ENCODE measurements at places on chromosomes 2 and 18.
A peak's percentile ranks its signal among the peaks of the same experiment; 100 is the strongest.

DNA sequence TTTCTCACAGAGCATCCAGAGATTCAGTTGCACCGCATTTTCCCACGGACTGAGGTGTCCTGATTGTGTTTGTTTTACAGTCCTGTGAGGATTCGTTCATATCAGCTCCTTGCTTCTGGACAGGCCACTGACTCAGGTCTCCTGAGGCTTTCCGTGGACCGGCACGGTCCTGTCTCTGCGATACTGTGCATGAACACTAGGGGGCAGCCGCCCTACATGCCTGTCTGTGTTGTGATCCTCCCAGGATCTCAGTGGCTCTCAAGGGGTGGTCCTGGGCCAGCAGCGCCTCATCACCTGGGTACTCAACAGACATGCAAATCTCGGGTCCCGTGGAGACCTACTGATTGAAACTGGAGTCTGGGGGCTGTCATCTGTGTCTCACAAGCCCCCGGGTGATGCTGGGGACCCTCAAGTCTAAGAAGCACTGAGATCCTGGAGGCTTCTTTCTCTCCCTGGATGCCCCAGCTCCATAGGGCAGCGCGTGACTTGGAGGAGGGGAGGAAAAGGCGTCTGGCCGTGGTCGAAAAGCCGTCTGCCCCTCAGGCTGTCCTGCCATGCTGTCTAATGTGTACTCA lies 28.9 kb downstream of the IL1R2 start:
- peak; percentile 77 for DNase-seq

DNA sequence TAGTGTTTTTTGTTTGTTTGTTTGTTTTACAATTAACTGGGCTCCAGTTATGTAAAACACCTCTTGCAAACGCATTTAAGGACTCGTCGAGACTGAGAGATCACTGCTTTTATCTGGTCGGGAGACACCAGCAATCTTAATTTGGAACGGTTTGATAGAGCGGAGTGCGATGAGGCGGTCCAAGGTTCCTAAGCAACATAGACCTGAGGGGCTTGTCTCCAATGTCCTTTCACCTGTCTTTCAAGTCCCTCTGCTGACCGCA lies 729 bp upstream of the SELENOI start:
- no peak for DNase-seq

DNA sequence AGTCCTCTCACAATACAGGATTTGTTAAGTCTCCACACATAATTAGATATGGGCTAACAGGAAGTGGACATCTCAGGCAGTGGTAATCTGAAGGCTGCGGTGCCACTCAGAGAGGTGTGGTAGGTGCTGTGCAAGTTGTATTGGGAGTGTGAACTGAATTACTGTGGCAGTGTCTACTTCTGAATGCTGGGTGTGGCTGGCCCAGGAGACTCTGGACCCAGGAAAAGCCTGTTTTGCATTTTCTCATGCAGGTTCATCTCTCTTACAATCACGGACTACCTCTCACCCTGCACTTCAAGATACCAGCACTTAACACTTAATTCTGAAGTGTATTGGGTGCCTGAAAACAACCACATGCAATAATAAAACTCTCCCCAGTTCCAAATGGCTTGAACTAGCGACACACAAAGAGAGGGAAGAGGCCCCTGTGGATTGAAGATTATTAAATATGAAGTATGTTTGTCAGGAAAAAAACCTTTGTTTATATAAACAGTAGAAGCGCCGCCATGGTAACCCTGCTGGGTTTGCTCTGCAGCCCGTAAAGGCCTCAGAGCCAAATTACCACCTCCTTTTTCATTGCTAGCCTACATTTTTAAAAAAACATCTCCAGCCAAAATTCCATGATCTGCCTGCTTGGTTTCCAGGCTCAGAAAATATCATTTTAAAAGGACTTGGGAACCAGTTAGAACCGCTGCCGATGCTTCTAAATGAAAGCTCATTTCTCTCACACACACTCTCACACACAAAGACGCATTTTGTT lies 77.5 kb downstream of the GFPT1 start:
- DNase-seq, result no peak

- peak; percentile 62 for DNase-seq
Measured at GRCh38 chr2:54559593-54560145, 103.5 kb downstream of the SPTBN1 start.

DNA sequence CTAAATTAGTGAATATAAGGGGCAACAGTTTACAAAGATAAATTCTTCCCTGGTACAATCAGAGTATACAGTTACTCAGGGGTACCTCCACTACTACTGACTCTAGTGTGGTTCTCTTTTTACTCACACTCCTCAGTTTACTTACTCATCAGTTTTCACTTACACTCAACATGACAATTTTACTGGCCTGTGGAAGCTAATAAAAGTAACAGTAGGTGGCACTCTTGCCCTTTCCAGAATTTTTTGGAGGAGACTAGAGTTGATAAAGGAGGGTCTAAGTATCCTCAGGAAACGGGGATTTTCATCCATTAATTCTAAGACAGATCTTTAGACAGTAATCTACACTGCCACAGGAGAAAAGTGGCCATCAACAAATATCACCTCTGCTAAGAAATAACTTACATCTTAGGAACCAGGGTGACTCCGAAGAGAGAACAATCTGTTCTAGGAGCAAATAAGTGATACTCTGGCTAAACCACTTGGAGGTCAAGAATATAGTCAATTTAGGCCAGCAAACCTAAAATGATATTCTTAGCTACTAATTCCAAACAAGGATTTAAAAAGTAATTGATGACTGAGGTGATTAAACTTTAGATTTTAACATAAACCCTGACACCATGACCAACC lies 61.3 kb downstream of the ATL2 start:
- DNase-seq, result peak; percentile 68

DNA sequence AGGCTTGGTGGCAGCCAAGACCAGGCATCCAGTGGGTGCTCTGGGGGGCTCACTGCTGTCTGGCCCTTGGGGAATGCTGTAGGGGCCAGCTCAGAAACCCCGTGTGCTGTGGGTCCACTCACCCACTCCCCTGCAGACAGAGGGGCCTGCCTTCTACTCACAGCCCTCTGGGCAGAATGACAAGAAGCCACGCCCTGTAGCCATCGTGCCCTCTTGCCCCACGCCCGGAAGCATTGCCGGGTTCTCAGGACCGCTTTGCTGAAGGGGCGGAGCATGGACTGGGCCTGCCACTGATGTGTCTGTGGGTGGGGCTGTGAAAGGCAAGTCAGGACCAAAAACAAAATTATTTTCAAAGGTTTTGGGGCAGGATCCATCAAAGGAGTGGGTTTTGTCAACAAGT lies 27.8 kb downstream of the GLI2 start:
- no peak for DNase-seq

DNA sequence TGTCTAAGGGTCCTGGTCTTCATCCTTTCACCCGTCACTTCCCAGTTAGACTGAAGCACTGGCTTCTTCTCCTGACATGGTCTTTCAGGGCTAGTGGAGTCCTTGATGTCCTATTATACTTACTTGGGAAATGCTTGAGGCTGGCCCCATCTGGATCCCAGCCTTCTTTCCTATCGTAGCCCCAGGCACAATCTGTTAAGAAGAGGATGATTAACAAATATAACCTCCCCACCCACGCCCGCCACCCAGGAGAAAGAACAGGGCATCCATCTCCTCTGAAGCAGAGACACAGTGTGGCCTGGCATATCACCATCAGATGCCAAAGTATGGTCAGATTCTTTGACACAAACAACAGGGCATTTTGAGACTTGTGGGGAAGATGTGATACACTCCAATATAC lies 530.1 kb downstream of the SOX11 start:
- DNase-seq, result no peak

DNA sequence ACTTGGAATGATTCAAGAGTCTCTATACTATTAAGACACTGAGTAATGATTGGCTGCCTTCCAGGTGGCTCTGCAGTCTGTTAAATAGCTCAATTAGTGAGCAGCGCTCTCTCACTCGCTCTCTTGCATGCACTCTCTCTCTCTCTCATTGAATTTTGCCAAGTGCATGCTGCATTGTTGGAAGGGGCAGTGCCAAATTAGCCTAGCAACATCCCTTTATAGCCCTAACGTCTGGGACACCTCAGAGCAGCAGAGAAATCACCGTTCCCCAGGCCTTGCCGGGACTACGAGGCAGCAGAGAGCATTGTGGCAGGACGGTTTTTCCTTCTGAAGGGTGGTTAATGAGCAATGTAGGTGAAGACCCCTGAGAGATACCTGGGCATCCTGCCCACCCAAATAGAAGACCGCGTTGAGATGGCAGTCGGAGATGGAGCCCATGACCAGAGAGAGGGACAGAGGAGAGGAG lies 447.6 kb upstream of the POU3F3 start:
- DNase-seq, result no peak

GRCh38 chr18:61901323-61901986 lies 8.6 kb upstream of the RNF152 start:
- peak; percentile 53 for DNase-seq

DNA sequence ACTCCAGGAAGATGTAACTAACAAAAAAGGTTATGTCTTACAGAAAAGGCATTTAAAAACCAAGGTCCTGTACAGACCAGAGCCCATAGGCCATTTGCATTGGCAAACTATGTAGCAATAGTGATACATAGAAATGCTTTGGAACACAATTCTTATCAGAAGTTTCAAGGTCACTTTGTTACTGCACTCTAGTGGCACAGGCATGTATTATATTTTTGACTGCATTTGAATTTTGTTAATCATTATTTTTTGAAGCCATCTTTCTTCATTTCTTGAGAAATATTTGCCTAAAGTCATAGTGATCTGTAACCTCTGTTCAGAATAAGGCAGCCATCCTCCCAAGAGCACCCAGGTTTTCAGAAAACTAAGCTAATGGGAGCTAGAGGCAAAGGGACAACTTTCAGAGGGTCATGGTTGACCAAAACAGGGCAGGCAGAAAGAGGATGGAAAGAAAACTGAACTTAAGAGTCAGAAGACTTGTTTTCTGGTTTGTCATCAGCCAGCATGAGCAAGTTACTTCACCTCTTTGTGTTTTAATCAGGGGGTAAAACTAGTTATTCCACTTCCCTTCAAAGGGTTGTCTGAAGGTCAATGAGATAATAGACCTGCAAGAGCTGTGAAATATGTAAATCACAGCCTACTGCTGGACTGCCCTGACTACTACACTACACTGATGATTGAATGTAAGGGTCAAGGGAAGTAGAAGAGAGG lies 41.5 kb downstream of the SLC38A11 start:
- DNase-seq, result peak; percentile 72

DNA sequence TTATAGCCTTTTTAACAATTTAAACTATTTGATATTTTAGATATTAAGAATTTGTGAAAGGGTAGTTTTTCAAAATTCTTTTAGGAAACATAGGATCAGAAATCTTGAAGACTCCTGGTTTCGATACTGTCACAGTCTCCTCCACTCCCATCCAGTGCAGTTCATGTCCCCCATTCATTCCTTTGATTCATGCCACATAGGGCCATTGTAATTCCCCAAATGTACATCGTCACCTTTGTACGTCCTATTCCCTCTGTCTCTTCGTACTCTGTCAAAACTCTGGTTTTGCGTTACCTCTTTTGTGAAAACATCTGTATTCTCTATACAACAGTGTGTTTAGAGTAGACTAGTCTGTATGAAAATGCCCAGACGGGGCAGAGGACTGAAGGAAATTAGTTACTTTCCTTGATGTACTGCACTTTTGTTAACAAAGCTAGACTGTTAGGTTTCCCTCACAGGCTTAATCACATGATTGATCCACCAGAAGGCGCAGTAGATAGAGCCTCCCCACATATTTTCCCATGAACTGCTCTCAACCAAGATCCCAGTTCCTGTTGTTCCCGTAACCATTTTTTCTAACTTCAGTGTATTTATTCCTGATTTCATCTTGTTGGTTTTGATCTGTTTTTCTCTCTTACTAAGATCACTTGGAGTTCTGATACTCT lies 2.5 kb downstream of the MRPL35 start:
- no peak for DNase-seq

- no peak for DNase-seq
Measured at GRCh38 chr2:95149397-95149984, 10.2 kb downstream of the ZNF514 start.

- DNase-seq, result no peak
Measured at GRCh38 chr2:70123051-70123828, 36.0 kb downstream of the PCBP1 start.

- DNase-seq, result no peak
Measured at GRCh38 chr2:69059731-69060290, 46.8 kb downstream of the ANTXR1 start.

All from inflammatory macrophage treated with lipopolysaccharide for 4 hours (primary cell).